Aortic smooth muscle cell (primary cell): ENCODE measurements at places on chromosomes 2 and 18. TPM values are rescaled to one million over a fixed set of nuclear protein-coding genes. Genes with fewer than 3 reads are reported as not detected.

Gene CFLAR
- total RNA-seq, result 85.8 and 90.0 TPM in 2 replicates

Gene APLF
- 3.6 and 4.8 TPM in 2 replicates for total RNA-seq

Gene DSC3
- total RNA-seq, result under 0.01 and 0.12 TPM in 2 replicates

Gene DSG4
- total RNA-seq, result not detected in 2 replicates

Gene CTDP1
- total RNA-seq, result 18.3 and 20.7 TPM in 2 replicates

Gene NT5DC4
- not detected in 2 replicates for total RNA-seq

Gene DES
- total RNA-seq, result 0.13 and 0.62 TPM in 2 replicates

Gene CD207
- total RNA-seq, result not detected in 2 replicates

Gene CASP10
- total RNA-seq, result 7.6 and 8.7 TPM in 2 replicates

Gene CD226
- 0.53 and 0.56 TPM in 2 replicates for total RNA-seq

Gene POU3F3
- 0.06 and 0.13 TPM in 2 replicates for total RNA-seq

Gene SERPINB13
- total RNA-seq, result not detected in 2 replicates
